ENCODE measurements at places on chromosomes 12 and 14.

- DNase-seq = no peak
These were observed 61.7 kb upstream of the RFLNA start for GRCh38 chr12:124233041-124233796.

- no peak for DNase-seq
These were observed 64.0 kb downstream of the PIWIL1 start for GRCh38 chr12:130401703-130402102.

DNA sequence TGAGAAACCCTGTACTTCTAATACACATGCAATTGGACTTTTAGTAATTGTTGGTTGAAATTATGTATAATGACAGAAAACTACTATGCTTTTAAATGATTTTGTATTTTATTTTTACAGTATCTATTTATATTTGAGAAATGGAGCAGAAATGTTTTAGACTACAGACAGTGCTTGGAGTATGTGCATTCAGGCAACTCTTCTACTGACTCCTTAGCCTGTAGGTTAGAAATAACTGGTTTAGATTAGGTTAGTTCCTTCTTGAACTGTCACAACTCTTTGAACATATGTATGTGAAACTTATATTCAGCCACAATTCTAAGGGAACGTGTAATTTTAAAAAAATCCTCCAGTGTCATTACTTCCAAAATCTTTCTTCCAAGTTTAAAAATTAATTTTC lies 1.7 kb downstream of the FGFR1OP2 start:
- DNase-seq = no peak

GRCh38 chr12:95114766-95115405 lies 41.5 kb upstream of the NR2C1 start:
- DNase-seq = no peak

DNA sequence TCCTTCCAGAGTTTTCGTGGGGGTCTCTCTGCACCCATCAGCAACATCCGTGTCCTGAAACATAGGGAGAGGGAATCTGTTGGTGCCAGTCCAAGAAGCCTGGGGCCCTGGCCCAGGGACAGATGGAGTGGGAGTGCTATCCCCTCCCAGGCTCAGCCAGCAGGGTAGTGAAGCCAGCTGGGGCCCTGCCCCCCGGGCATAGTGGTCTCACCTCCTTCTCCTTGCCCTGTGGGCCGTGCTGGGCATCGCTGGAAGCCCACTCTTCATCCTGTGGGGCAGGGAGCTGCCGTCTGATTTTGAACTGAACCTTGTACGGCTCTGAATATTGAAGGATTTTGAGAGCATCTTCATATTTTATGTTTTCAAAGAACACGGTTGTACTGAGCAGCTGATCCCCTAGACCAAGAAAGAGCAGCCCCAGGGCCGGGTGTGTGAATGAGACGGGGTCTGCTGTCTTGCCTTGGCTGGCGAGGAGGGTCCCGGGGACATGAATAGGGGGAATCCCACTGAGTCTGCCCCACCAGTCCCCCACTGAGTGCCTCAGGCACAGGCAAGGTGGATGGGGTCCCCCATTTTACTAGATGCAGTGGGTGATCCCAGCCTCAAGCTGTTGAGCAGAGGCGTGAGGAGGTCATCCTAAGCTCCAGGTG lies 23.3 kb downstream of the AHNAK2 start:
- DNase-seq = peak; percentile 48

GRCh38 chr14:28102001-28102400 lies 664.6 kb upstream of the FOXG1 start:
- DNase-seq = no peak

GRCh38 chr14:104685216-104685997 lies 4.0 kb upstream of the INF2 start:
- DNase-seq = no peak

DNA sequence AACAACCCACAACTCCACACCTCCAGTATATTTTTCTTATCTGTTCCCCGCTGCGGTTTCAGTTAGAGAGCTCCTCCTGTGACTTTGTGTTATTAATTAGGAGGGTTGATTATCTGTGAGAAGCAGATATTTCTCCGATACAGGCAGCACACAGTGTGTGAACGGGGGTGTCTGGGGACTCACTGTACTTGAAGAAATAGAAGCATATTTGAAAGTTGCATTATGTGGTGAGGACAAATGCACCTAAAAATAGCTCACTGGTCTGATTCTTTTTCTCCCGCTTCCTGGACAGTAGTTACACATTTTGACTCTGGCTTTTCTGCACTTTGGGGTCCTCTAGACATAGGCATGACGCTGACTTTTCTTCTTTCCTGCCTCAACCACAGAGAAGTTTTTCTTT lies 277.7 kb downstream of the VRK1 start:
- DNase-seq = no peak

DNA sequence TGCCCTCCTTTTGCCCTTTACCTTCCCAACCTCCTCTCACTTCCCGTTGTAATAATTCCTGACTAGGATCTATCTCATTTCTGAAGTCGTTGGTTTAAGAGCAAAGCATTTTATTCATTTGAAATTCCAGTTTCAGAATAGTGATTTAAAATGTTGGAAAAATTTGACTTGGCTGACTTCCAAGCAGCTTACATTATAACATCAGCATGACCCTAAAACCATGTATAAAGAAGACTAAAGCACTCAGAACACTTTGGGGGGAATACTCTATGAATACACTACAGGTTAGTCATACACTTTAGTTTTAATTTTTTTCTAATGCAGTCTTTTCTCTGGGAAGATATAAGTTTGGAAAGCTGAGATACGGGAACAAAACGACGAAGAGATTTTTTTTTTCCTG lies 161.1 kb downstream of the BTG1 start:
- no peak for DNase-seq

- DNase-seq = no peak
These were observed 28.7 kb upstream of the CPNE8 start for GRCh38 chr12:38934078-38934584.

- DNase-seq = no peak
These were observed 293.6 kb upstream of the RGS6 start for GRCh38 chr14:71638523-71639196.

- DNase-seq = peak; percentile 96
These were observed 27.7 kb upstream of the HIGD1C start for GRCh38 chr12:50924439-50925341.

- no peak for DNase-seq
These were observed 62.6 kb upstream of the VASH1 start for GRCh38 chr14:76698631-76699030.

- DNase-seq = peak; percentile 81
These were observed at the start of gene ALDH2 for GRCh38 chr12:111766608-111767361. Gene ALDH2, plus strand, starts transcription at chr12:111766933. Its CDS starts 50 bp downstream, at chr12:111766983.

GRCh38 chr12:63911341-63911740 lies 66.8 kb downstream of the SRGAP1 start:
- no peak for DNase-seq

Measured in tibial artery (tissue), 4 donors.